ENCODE measurements at places on chromosomes 11 and 22.

DNA sequence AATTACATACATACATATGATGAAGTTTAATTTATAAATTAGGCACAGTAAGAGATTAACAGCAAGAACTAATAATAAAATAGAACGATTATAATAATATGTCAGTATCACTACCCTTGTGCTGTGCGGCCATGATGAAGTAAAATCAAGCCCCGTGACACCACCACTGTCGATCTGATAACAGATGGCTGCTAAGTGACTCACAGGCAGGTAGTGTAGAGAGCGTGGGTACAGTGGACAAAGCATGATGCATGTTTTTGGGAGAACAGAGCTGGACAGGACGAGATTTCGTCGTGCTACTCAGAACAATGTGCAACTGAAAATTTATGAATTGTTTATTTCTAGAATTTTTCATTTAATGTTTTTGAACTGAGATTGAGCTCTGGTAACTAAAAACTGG lies 108.4 kb upstream of the TIMP3 start:
- H3K4me1 ChIP-seq: no peaks in the 10 kb centered on the region
- no peaks in the 10 kb centered on the region for H3K27me3 ChIP-seq
- DNase-seq: no peak
- no peak overlapping the region for H3K27ac ChIP-seq
- no peaks in the 10 kb centered on the region for H3K36me3 ChIP-seq

DNA sequence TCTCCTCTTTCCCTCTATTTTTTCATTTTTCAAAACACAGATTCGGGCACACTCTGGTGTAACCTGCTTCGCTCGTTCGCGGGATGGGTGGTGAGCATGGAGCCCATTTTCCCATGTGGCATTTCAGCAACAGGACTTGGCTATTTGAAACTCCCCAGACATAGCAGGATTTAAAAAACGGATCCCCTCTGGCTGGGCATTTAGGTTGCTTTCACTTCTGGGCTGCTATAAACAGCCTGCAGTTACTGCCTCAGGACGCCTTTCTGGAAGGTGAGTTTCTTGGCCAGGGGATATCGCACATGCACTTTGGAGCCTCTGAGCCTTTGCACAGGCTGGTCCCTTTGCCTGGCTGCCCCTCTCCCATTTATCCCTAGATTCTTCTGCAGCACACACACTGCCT lies 2.8 kb upstream of the MPPED1 start:
- H3K27ac ChIP-seq: no peak overlapping the region
- no peaks in the 10 kb centered on the region for H3K36me3 ChIP-seq
- peaks cover under 1% of the 10 kb centered on the region for H3K27me3 ChIP-seq
- H3K4me3 ChIP-seq: no peak overlapping the region
- no peak for DNase-seq

- no peaks in the 10 kb centered on the region for H3K27me3 ChIP-seq
- H3K4me1 ChIP-seq: no peaks in the 10 kb centered on the region
- H3K27ac ChIP-seq: no peak overlapping the region
- DNase-seq: no peak
- H3K36me3 ChIP-seq: no peaks in the 10 kb centered on the region
Measured at GRCh38 chr11:64571410-64572091, 19.5 kb upstream of the SLC22A12 start.

GRCh38 chr11:76863196-76863777 lies 2.6 kb downstream of the ACER3 start:
- peaks cover 3% of the 10 kb centered on the region for H3K4me1 ChIP-seq
- H3K4me3 ChIP-seq: no peak overlapping the region
- DNase-seq: no peak
- no peak overlapping the region for H3K27ac ChIP-seq

DNA sequence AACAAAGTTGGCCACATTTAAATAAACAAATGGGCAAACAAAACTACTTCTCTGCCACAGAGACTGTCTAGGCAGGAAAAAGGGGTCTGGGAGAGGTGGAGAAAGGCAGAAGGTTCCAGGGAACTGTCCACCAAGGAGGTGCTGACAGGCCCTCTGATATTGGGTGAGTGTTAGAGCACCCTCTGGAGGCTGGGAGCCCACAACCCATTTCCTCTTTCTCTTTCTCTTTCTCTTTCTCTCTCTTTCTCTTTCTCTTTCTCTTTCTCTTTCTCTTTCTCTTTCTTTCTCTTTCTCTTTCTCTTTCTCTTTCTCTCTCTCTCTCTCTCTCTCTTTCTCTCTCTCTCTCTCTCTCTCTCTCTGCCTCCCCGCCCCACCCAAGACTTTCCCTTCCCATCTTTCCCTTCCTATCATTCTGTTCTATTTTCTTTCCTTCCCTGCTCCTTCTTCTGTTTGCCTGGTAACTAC lies 912.8 kb downstream of the DLG2 start:
- peak; percentile 53 for DNase-seq
- no peaks in the 10 kb centered on the region for H3K27me3 ChIP-seq
- no peaks in the 10 kb centered on the region for H3K4me1 ChIP-seq
- no peak overlapping the region for H3K27ac ChIP-seq
- no peaks in the 10 kb centered on the region for H3K36me3 ChIP-seq
- no peak overlapping the region for H3K4me3 ChIP-seq

GRCh38 chr11:94997437-94997836 lies 23.9 kb downstream of the KDM4D start:
- no peak overlapping the region for H3K27ac ChIP-seq
- DNase-seq: no peak
- H3K36me3 ChIP-seq: no peaks in the 10 kb centered on the region

DNA sequence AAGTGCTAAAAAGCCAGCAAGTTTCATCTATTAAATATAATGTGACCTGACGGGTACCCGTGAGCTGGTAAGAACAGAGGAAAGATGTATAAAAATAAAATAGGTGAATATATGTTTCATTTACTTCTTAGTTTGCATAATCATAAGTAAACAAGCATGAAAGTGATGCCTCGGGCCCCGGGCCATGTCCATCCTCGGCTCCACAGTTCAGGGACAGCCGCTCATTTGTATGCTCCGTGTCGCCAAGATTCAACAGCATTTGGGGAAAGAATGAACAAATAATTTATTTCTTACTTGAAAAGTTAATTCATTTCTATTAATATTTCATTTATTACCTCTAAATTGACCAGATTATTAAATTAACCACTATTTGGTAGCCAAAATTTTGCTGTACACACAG lies 251.8 kb downstream of the NTM start:
- H3K4me1 ChIP-seq: no peaks in the 10 kb centered on the region
- H3K27ac ChIP-seq: no peak overlapping the region
- H3K27me3 ChIP-seq: no peaks in the 10 kb centered on the region
- no peak for DNase-seq
- H3K4me3 ChIP-seq: no peak overlapping the region
- no peaks in the 10 kb centered on the region for H3K36me3 ChIP-seq

DNA sequence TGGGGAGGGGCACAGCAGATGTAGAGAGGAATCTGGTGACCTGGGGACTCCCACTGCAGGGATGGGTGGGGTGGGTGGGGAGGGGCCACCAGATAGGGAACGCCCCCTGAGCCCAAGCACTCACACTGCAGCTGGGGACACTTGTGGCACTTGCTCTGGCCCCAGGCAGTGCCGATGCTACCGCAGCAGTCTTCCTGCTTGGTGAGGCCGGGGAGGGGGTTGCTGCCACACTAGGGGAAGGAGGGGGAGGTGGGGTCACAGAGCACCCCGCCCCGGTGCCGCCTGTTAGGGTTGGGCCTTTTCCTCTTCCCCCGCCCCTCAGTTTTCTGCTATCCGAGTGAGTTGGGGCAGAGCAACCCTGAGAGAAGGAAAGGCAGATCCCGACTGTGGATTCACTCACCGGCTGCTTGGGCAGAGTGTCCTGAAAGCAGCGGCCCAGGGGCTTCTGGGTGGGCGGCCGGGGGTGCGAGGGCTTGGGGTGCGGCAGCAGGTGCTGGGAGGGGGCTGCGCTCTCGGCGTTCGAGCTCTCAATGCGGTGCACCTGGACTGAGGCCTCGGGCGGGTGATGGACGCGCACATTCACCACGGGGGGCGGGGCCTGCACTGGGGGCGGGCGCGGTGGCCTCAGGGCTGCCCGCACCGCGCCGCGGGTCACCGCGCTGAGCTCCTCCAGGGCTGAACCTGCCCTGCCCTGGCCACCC lies 4.7 kb downstream of the LTBP3 start:
- H3K4me3 ChIP-seq: no peak overlapping the region
- no peaks in the 10 kb centered on the region for H3K27me3 ChIP-seq
- peaks cover 3% of the 10 kb centered on the region for H3K4me1 ChIP-seq
- no peaks in the 10 kb centered on the region for H3K36me3 ChIP-seq

- DNase-seq: no peak
- no peaks in the 10 kb centered on the region for H3K27me3 ChIP-seq
- no peaks in the 10 kb centered on the region for H3K36me3 ChIP-seq
- H3K27ac ChIP-seq: no peak overlapping the region
- no peaks in the 10 kb centered on the region for H3K4me1 ChIP-seq
- no peak overlapping the region for H3K4me3 ChIP-seq
Measured at GRCh38 chr22:46777609-46777970, 15.1 kb downstream of the TBC1D22A start.

- no peak overlapping the region for H3K4me3 ChIP-seq
- H3K27me3 ChIP-seq: no peaks in the 10 kb centered on the region
- H3K36me3 ChIP-seq: no peaks in the 10 kb centered on the region
- no peak for DNase-seq
- peaks cover 15% of the 10 kb centered on the region for H3K4me1 ChIP-seq
Measured at GRCh38 chr11:35352077-35352888, 67.1 kb downstream of the SLC1A2 start.

- H3K36me3 ChIP-seq: no peaks in the 10 kb centered on the region
- no peak overlapping the region for H3K27ac ChIP-seq
- no peak for DNase-seq
- H3K4me3 ChIP-seq: no peak overlapping the region
- H3K4me1 ChIP-seq: peaks cover 7% of the 10 kb centered on the region
Measured at GRCh38 chr11:10318527-10318802, 13.6 kb downstream of the ADM start.

GRCh38 chr22:35839841-35840301 lies 122.2 kb downstream of the APOL5 start:
- H3K4me1 ChIP-seq: peaks cover 9% of the 10 kb centered on the region
- no peak for DNase-seq
- H3K4me3 ChIP-seq: peak overlapping the region; percentile 8
- no peak overlapping the region for H3K27ac ChIP-seq
- H3K36me3 ChIP-seq: no peaks in the 10 kb centered on the region

GRCh38 chr11:128093689-128094088 lies 493.7 kb downstream of the ETS1 start:
- DNase-seq: no peak
- no peak overlapping the region for H3K4me3 ChIP-seq
- H3K27me3 ChIP-seq: no peaks in the 10 kb centered on the region

DNA sequence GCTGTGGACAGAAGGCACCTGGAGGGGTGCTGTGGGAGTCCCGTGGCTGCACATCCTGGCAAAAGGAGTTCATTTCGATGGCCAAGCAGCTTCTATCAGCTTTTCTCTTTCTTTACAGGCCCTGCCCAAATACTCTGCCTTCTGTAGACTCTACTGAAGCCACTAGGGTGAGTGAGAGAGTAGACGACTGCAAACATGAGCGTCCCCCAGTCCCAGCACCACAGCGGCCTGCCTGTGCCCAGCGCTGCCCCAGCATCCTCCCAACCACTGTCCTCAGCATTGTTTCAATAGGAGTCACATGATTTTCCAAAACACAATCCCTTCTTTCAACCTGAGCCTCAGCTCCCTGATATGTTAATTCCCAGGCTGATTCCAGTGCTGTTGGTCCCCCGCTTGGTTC lies 110.0 kb downstream of the KIRREL3 start:
- DNase-seq: no peak
- H3K4me3 ChIP-seq: no peak overlapping the region
- no peaks in the 10 kb centered on the region for H3K4me1 ChIP-seq
- H3K27me3 ChIP-seq: no peaks in the 10 kb centered on the region
- no peak overlapping the region for H3K27ac ChIP-seq

GRCh38 chr11:19918302-19919049 lies 205.8 kb downstream of the NAV2 start:
- H3K36me3 ChIP-seq: no peaks in the 10 kb centered on the region
- H3K4me3 ChIP-seq: no peak overlapping the region
- H3K27me3 ChIP-seq: no peaks in the 10 kb centered on the region
- DNase-seq: no peak
- H3K27ac ChIP-seq: no peak overlapping the region
- H3K4me1 ChIP-seq: peaks cover 6% of the 10 kb centered on the region

- no peaks in the 10 kb centered on the region for H3K36me3 ChIP-seq
- H3K4me1 ChIP-seq: peaks cover 5% of the 10 kb centered on the region
- no peaks in the 10 kb centered on the region for H3K27me3 ChIP-seq
- H3K4me3 ChIP-seq: no peak overlapping the region
- no peak for DNase-seq
Measured at GRCh38 chr22:40653361-40653760, 16.8 kb upstream of the MRTFA start.

- no peaks in the 10 kb centered on the region for H3K4me1 ChIP-seq
- no peak overlapping the region for H3K27ac ChIP-seq
- no peak for DNase-seq
Measured at GRCh38 chr11:73313652-73314051, 5.6 kb downstream of the ARHGEF17 start.

GRCh38 chr11:96254087-96254486 lies 88.9 kb downstream of the MAML2 start:
- H3K4me3 ChIP-seq: no peak overlapping the region
- DNase-seq: no peak
- no peaks in the 10 kb centered on the region for H3K4me1 ChIP-seq
- H3K36me3 ChIP-seq: no peaks in the 10 kb centered on the region

- H3K4me1 ChIP-seq: no peaks in the 10 kb centered on the region
- no peak overlapping the region for H3K27ac ChIP-seq
- no peak for DNase-seq
- peaks cover 51% of the 10 kb centered on the region for H3K36me3 ChIP-seq
- no peak overlapping the region for H3K4me3 ChIP-seq
- H3K27me3 ChIP-seq: no peaks in the 10 kb centered on the region
Measured at GRCh38 chr11:65404638-65405339, 17.8 kb upstream of the NEAT1 start.

- DNase-seq: no peak
- no peaks in the 10 kb centered on the region for H3K36me3 ChIP-seq
- H3K4me3 ChIP-seq: no peak overlapping the region
- H3K4me1 ChIP-seq: peaks cover 9% of the 10 kb centered on the region
Measured at GRCh38 chr11:47470671-47471070, 21.7 kb upstream of the RAPSN start.

DNA sequence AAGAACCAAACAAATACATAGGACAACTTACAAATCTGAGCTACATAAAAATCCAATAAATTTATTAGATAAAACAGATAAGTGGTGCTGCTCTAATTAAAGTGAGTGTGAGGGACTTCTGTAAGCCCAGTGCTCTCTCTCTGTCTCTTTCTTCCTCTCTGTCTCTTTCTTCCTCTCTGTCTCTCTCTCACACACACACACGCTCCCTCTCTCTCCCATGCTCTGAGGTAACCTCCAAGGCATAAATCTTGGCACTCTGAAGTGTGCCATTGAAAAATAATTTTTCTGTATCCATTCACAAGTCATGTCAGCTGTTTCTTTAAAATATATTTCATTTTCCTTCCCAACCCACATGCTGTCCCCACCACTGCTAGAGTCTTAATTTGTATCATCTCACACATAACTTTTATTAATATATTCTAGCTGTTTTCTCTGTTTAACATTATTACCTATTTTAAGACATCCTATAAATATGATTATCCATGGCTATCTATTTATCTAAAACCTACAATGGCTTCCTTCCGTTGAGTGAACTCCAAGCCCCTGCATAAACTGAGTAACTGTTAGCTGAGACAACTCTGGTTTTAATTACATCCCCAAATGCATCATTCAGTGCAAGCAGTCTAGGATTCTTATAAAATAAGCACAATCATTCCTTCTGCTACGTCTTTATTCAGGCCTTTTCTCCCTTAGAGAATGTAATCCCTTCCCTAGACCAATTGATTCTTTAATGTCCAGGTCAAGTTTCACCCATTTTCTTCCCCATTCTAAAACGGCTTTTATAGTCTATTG lies 57.4 kb upstream of the SLC5A12 start:
- no peaks in the 10 kb centered on the region for H3K4me1 ChIP-seq
- no peak overlapping the region for H3K27ac ChIP-seq
- no peaks in the 10 kb centered on the region for H3K27me3 ChIP-seq

All from pancreas (tissue), 10 donors.